GM12864 (cell line): ENCODE measurements at places on chromosomes 1 and 21.

GRCh38 chr1:198201956-198202784 lies 45.4 kb downstream of the NEK7 start:
- DNase-seq = peak; percentile 44

- DNase-seq = no peak
Measured at GRCh38 chr1:14303011-14303410, 295.5 kb upstream of the KAZN start.

DNA sequence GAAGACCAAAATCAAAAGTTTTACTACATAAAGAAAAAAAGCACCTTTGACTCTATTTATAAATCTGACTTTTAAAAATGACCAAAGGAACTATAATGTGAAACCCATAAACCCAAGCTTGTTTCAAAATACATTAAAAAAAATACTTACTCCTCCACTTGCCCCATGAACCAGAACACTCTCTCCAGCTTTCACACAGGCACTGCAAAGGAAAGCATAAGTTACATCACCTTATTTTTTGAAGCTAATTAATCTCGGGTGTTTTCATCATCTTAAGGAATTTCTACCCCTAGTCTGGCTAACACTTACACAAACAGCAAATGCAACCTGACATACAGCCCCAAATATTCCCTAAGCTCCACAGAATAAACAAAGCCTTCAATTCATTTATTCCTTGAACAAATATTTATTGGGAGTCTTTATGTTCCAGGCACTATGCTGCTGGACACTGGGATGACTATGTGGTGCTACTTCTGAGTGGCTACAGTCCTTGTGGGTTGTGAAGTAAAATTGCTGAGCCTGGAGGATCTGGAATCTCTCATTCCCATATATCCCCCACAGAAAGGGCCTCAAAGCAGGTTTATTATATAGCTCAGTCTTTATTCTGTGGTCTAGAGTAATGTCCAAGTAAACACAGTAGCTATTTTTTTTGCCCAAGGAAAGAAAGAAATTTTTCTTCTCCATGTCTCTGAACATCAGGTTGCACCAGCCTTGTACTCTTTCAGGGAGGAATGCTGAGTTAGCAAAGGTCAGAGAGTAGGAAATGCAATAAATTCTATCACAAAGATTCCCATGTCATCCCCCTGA lies 18.2 kb downstream of the CRYZ start:
- DNase-seq = no peak

DNA sequence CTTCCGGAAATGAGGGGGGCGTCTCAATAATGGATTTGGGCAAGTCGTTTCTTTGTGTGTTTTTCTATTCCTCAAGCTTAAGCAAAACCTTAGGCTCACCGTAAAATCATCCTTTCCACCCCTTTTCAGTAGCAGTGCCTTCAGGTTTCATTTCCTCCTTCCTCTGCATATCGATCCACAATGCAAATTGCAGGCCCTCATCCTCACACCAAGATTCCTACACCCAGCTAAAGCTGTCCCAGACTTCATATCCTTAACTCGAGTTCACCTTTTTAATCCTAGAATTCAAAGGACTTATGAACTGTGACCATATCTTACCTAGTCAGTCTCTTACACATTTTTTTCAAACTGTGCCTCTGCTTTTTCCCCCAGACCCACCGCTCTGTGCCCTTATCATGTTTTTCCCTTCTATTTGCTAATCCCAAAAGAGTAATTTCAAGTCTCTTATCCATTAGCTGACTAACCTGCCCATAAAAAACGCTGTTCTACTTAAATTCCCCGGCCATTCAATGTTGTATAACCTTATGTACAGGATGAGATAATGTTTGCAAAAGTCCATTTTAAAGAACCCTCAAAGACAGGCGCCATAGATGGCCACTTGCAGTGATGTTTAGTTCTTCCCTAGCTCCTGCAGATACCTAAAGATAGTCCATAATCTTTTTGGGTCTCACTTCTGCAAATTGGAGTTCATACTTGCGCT lies 1.5 kb downstream of the AKIRIN1 start:
- peak; percentile 34 for DNase-seq

- DNase-seq = no peak
Measured at GRCh38 chr1:181101581-181102226, 13.2 kb downstream of the IER5 start.

DNA sequence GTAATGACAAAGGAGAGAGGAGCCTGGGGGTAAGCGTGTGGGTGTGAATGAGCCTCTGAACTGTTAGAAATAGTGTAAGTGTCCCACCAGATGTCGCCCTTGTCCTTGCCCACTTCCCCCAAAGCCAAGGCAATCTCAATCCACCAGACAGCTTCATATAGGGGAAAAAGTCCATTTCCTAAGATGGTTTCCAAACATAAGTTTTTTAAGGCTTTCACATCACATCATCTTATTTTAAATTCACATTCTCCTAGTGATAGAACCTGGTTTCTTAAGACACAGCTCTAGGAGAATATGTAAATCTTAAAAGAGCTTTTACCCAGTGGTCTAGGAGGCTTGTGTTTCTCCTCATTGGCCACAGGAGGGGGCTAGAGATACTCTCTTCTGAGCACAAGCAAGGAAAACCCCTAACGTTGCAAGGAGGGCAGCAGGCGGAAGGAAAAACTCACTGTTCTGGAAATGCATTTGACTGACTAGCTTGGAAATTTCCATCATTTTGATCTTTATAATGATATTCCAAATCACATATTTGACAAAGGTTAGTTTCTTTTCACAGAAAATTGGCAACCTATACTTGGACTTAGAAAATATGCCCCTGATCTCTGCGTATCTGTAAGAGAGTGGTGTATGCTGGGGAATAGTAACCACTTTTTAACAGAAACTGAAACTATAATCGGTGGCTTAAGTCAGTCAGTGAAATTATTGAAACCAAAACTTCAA lies 51.9 kb upstream of the LPAR3 start:
- DNase-seq = peak; percentile 87
